ENCODE measurements at places on chromosomes 16 and 17.

DNA sequence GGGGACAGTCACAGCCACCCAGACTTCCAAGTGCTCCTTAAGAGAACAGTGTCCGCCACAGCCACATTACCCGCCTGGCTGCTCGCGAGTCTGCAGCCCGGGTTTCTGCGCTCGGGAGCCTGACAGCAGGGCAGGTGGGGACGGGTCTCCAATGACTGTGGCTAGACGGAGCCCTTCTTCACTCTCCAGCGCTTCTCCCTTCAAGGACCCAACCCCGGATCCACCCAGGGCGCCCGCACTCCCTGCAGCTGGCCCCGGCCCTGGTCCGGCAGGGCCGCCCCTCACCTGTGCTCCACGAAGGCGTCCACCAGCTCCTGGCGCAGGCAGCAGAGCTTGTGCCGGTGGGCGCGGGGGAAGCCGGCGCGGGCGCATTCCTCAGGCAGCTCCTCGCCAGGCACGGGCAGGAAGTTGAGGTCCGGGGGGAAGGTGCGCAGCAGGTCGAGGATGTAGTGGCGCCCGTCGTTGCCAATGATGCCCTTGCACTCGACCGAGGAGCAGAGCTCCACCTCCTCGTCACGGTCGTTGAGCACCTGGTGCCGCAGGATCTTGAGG is 13.9 kb downstream of the CLUH start:
- no peak for DNase-seq

DNA sequence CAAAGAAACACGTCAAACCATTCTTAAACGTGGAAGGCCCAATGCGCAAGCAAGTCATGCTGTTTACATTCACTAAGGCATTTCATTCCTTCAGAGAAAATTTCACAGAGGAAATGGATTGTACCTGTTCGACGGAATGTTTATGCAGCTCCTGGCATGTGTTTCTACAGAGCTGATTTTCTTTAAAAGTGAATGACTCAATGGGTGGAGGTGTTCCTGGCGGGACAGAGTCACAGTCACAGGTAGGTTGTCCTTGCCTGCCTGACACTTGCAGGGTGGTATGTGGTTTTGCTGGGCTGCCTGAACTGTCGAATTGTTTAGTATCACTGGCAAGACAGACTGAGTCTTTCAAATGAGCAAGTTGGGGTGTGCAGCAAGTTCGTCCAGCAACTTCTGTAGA is 11.6 kb downstream of the PALB2 start:
- DNase-seq: no peak

DNA sequence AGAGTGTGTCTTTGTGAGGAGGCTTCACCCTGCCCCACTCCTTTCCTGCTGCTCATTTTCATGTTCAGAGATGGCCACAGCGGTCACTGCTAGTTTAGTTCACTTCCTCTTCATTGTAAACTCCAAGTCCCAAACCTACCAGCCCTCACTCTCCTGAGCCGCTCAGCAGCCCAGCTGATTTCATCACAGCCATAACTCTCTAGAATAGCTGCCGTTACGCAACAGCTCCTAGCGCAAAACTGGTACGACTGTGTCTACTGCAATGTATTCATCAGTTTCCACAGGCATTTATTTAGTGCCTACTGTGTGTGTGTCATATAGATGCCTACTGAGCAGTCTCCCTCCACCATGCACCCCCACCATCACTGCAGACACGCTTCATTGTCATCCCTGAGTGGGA is 233.5 kb upstream of the RPL38 start:
- no peak for DNase-seq

DNA sequence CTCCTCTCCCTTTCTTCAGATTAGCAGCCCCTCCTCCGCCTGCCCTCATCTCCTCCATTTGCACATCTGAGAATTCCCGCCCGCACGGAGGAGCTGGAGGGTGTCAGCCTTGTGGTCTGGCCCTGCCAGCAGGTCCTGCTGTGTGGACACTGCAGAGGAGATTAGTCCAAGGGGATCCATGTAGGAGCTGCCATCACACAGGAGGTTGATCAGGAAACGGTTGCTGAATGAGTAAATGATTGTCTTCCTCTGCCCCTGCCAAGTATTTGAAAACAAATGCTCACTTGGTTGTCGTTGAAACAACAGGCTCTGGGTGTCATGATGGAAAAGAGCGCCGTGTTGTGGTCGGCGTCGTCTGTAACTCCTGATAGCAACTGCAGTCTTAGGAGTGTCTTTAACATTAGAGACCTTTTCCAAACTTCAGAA is 63.8 kb upstream of the CHMP6 start:
- no peak for DNase-seq

DNA sequence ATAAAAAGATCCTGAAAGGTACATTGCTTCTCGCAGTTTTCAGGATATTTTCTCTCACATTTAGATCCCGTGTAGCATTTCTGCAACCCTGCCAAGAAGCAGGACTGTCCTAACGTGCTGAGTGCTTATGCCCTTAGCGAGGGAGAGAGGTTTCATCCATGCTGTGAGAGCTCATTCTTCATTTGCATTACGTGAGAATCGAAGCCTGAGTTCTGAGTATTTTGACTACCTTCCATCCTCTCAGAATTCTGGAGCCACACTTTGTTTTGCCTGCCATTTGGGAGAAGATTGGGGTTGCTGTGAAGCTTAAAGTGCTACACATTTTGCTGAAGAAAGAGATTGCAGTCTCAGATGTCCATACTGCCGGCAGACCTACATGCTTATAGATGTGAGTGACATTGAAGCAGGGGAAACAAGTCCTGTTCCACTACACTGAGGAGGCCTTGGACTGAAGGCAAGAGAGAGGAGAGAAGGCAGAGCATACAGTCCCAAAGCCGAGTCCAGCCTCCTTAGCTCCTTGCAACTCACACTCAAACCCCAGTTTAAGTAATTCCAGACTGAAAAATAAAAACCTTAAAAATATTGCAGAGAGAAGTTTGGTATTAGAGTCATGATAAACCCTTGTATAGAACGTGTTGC is 183.0 kb downstream of the PRKCA start:
- no peak for DNase-seq

GRCh38 chr17:36851250-36851649 is 86.0 kb upstream of the LHX1 start:
- no peak for DNase-seq

DNA sequence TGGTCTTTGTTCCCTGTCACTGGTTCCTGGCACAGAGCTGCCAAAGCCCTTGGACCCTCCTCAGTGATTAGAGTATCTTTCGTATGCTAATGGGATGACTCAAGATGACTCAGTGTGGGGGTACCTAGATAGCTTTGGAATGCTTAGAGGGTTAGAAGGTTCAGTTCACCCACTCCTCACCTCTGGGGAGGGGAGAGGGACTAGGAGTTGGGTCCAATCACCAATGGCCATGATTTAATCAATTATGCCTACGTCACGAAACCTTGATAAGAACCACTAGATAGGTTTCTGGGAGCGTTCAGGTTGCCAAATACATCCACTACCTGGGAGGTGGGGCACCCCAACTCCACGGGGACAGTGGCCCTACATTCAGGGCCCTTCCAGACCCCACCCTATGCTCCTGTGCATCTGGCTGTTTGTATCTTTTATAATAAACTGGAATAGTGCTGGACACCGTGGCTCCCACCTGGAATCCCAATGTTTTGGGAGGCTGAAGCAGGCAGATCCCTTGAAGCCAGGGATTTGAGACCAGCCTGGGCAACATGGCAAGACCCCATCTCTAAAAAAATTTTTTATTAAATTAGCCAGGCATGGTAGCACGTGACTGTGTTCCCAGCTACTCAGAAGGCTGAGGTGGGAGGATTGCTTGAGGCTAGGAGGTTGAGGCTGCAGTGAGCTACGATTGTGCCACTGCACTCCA is 29.2 kb upstream of the LITAF start:
- no peak for DNase-seq

- DNase-seq: no peak
These were observed 3.3 kb upstream of the PRSS33 start for GRCh38 chr16:2790631-2791030.

GRCh38 chr17:16953347-16953746 is 18.6 kb downstream of the TNFRSF13B start:
- no peak for DNase-seq

- no peak for DNase-seq
These were observed 17.3 kb downstream of the RABEP1 start for GRCh38 chr17:5299383-5299782.

DNA sequence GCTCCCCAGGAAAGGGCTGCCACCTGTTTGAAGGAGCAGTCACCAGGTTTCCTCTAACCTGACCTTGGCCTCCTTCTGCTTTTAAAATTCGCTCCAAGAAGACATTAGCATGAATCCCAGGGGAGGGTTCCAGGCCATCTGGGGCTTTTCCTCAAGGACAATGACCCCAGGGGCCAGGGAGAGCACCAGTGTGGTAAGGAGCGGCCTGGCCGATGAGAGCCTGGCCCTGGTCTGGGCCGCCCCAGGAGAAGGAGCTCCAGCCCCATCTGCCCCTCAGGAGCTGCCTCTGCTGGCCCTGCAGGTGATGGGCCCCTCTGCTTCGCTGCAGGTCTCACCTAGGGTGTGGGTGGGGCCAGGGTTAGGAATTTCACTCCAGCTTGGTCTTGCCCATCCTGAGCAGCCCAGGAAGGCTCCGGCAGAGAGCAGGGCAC is 209.2 kb upstream of the TNRC6C start:
- no peak for DNase-seq

DNA sequence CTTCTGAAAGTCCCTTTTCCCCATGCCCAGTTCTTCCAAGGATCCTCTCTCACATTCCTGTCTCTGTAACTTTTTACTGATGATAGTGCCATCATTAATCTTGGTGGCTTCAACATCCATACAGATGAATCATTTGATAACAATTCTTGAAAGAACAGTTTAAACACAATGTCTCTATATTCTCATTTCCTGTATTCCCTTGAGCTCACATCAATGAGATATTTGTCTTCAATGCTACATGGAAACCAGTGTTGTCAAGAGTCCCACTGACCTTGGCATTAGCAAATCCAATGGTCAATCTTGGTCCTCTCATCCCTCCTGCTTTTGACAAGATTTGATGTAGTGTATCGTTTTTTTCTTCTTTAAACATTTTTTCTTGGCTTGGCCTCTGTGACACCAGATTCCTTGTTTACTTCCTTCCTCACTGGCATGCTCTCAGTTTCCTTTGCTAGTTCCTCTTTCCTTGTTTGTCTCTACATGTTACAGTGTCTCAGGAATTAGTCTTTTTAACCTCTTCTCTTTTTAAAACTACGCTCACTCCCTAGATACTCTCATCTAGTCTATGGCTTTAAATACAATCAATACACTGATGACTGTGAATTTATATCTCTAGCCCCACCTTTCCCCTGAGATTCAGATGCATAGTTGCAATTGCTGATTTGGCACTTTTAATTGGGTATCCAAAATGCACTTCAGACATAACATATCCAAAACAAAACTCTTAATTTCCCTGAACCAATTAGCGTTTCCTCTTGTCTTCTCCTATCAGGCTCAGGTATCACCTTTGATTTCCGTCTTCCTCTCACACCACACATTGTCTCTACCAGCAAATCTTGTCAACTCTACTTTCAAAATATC is 134.0 kb downstream of the MYO1D start:
- DNase-seq: no peak
